ENCODE measurements at places on chromosomes 11 and 22. TPM values are rescaled to one million over a fixed set of nuclear protein-coding genes. Genes with fewer than 3 reads are reported as not detected.

The DDI1 gene
- not detected for total RNA-seq

The SPINDOC gene
- total RNA-seq: 10.8 TPM

The OR51B4 gene
- 0.17 TPM for total RNA-seq

The SLC22A6 gene
- total RNA-seq: not detected

The FXYD6 gene
- total RNA-seq: 8.0 TPM

The IL17REL gene
- under 0.01 TPM for total RNA-seq

The CRYBB2 gene
- total RNA-seq: not detected

The CCDC87 gene
- total RNA-seq: 0.33 TPM

The ACCS gene
- total RNA-seq: 8.2 TPM

The OR51D1 gene
- total RNA-seq: not detected

The OR52I1 gene
- not detected for total RNA-seq

The CASP5 gene
- 0.26 TPM for total RNA-seq

The DTX4 gene
- 3.1 TPM for total RNA-seq

The UBXN1 gene
- 229 TPM for total RNA-seq

The TRIM6 gene
- 8.6 TPM for total RNA-seq

The LIF gene
- 11.2 TPM for total RNA-seq

The UQCR10 gene
- 117 TPM for total RNA-seq

The OR51E2 gene
- not detected for total RNA-seq

The OR6T1 gene
- not detected for total RNA-seq

The ABCG4 gene
- under 0.01 TPM for total RNA-seq

The AP5B1 gene
- total RNA-seq: 5.1 TPM

The FAU gene
- total RNA-seq: 338 TPM

The KCNK7 gene
- total RNA-seq: under 0.01 TPM

The FJX1 gene
- 8.7 TPM for total RNA-seq

The TMEM218 gene
- 28.0 TPM for total RNA-seq

The ACR gene
- not detected for total RNA-seq

The PRR33 gene
- not detected for total RNA-seq

The B3GAT1 gene
- total RNA-seq: under 0.01 TPM

The PIM3 gene
- 40.1 TPM for total RNA-seq

The KCNJ5 gene
- total RNA-seq: 0.51 TPM

The BBOX1 gene
- not detected for total RNA-seq

The RAG1 gene
- 0.99 TPM for total RNA-seq

The GAL gene
- 5.4 TPM for total RNA-seq

The DAGLA gene
- total RNA-seq: 2.0 TPM

The KRTAP5-2 gene
- total RNA-seq: not detected

The ELF5 gene
- not detected for total RNA-seq

The APOL6 gene
- 58.3 TPM for total RNA-seq

The OR8B8 gene
- not detected for total RNA-seq

The BIRC3 gene
- total RNA-seq: 3.3 TPM

The GLYATL1 gene
- not detected for total RNA-seq

The FOLR2 gene
- total RNA-seq: not detected

The APOA5 gene
- not detected for total RNA-seq

Measured in fibroblast of lung (primary cell).